ENCODE measurements at places on chromosomes 1 and 21. TPM values are rescaled to one million over a fixed set of nuclear protein-coding genes. Genes with fewer than 3 reads are reported as not detected.

DNA sequence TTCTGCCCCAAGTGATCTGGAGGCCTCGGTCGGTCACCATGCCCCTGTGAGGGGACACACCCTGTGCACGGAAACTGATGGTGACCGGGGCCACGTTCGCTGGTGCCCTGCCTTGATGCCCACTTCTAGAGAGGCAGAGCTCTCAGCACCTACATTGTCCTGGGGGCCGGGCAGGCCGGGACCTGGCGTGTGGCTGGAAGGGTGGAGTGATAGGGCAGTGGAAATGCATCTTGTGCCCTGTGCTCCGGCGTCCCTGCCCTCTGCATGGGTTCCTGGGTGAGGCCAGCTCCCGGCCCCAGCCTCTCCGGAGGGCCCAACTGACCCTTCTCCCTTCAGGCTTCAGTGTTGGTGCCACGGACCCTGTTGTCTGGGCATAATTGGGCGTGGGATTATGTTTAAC is 11.0 kb upstream of the UMODL1 start:
- no peak for DNase-seq

- no peak for DNase-seq
These were observed 52.5 kb downstream of the UCK2 start for GRCh38 chr1:165879946-165880345.

DNA sequence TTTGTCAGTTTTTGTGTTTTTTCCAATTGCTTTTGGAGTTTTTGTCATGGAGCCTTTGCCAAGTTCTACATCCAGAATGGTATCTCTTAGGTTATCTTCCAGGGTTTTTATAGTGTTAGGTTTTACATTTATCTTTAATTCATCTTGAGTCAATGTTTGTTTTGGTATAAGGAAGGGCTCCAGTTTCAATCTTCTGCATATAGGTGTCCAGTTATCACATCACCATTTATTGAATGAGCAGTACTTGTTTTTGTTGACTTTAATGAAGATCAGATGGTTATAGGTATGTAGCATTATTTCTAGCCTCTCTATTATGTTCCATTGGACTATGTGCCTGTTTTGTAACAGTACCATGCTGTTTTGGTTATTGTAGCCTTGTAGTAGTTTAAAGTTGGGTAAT is 1233.1 kb downstream of the PLA2G4A start:
- no peak for DNase-seq

The PTPN7 gene
- 1.3 TPM for polyA plus RNA-seq

DNA sequence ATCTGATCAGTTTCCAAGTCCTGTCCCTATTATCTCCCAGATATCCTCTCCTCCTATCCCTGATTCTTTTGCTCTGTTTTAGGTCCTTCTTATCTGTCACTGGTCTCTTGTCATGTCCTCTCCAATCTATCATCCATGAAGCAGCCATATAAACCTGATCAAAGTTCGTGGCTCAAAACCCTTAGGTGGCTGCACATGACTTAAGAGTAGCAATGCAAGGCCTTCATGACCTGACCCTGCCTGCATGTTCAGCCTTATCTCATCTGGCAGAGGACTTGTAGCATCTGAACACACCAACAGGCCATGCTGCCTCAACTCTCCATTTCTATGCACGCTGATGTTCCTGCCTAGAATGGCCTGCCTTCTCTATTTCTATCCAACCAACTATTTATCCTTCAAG is 65.2 kb downstream of the NOS1AP start:
- no peak for DNase-seq

DNA sequence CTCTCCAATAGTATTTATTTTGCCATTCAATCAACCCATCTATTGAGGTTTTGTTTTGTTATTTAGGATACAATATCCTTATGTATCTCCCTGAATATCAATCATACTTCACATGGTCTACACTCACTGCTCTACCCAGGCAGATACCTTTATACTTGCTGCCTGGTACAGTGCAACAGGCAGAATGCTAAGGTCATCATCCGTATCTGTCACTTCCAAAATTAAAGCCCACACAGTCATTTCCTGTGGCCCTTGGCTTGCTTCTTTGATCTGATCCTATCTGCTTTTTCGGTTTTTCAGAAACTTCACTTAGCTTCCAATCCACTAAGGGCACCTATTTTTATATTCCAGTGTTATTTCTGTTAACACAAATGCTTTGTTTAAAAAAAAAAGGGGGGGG is 22.3 kb upstream of the ZZZ3 start:
- DNase-seq = no peak

Measured in left kidney (tissue), 8 donors.